GM20000 (cell line): ENCODE measurements at places on chromosomes 12 and 14.

DNA sequence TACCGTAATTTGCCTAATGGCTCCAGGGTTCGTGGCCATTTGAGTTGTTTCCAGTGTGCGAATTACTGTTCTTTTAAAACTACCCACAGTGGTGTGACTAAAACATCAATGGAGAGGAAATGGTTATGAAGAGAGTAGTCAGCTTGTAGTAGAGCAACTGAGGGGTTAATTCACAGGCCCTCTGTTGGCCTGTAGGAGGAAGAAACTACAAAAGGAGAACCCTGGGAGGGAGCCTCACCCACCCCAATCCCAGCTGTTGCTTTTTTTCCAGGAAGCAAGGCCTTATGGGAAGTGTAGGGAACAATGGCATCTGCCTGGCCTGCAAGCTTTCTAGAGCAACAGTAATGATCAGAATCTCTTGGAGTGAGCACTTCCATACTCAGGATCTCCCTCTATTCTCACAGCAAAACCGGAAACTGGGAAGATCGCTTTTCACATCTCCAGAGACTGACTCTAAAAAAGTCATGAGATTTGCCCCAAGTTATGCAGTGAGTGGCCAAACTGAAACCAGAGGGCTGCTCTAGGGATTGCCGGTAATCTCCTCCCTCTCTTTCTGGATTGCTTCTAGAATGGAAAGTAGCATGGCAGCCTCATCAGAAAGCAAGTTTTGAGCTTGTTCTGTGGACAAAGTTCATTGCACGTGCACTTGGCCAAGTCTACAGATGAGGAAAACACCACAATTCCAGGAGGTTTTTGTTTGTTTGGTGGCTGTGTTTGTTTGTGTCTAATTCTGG is 125.3 kb upstream of the PWP1 start:
- no peak for DNase-seq

DNA sequence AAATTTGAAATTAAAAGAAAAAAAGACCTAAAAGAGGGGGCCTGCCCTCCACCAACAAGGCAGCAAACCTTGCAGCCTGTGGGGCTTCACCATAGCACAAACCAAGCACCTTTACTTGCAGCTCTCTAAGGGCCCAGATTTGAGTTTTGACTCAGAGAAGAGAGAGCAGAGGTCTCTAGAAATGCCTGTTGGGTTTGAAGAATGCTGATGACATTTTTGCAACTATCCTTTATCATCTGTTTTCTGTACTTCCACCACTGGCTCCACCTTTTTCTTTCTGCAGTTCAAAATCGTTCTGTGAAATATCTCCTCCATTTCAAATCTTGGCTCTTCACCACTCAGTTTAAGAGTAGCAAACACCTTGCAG is 83.8 kb upstream of the HMGA2 start:
- peak; percentile 36 for DNase-seq

- no peak for DNase-seq
Observed at GRCh38 chr14:89486505-89486904, 69.5 kb upstream of the FOXN3 start.

DNA sequence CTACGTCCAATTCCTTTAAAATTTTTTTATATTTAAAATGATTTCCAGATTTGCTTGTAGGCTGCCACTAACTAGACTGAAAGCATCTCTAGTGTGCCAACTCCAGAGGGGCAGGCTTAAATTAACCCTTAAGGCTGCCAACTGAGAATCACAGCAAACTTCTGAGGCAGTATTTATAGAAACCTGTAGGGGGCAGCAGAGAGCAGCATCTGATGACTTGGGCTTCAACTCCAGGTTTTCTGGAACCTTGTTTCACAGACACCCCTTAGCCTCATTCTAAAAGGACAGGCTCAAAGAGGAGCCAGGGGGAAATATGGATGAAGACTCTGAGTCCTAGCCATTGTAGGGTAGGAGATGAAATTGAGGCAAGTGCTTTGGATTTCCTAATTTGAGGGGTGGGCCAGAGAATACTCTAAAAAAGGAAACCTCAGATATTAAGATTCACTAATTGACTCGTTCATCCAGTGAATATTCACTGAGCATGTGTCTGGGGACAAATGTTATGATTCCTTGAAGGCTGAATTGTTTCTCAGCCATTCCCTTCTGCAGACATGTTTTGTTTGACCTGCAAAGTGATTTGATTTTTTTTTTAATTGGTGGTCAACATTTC is 63.3 kb upstream of the HSPB8 start:
- DNase-seq: peak; percentile 65

GRCh38 chr12:43210485-43211192 is 341.4 kb downstream of the ADAMTS20 start:
- peak; percentile 71 for DNase-seq

DNA sequence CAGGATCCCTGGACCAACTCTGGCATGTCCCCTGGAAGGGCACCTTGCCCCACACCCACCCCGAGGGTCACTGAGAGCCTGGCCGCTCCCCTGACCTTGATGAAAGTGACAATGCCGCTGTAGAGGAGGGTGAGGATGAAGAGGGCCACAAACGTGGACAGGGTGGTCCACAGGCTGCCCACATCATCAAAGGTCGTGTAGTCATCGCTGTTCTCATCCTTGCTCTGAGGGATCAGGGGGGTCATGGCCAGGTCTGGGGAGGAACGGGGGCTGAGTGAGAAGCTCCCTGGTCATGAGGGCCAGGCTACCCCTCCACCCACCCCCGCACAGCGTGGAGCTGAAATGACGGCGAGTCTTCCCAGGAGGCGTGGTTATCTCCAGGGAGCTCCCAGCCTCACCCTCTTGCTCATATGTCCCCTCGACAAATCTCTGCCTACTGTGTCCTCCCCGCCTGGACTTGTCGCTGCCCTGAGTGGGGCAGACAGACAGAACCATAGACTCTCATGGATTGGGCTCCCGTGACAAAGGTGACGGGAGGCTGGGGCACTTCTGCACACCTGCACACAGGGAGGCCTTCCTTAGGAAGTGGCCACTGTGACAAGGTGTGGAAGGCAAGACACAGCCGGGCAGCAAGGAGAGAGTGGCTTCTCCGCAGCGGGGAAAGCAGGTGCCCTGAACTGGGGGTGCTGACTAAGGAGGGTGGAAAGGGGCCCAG is 311.1 kb downstream of the TMEM121 start:
- DNase-seq: no peak

- DNase-seq: no peak
Observed at GRCh38 chr14:21267886-21268616, 1.2 kb downstream of the HNRNPC start.

- peak; percentile 90 for DNase-seq
Observed at GRCh38 chr14:95319312-95320077, at the start of gene CLMN. CLMN (minus strand) TSS chr14:95319908; CDS start chr14:95319792, 116 bp downstream.

DNA sequence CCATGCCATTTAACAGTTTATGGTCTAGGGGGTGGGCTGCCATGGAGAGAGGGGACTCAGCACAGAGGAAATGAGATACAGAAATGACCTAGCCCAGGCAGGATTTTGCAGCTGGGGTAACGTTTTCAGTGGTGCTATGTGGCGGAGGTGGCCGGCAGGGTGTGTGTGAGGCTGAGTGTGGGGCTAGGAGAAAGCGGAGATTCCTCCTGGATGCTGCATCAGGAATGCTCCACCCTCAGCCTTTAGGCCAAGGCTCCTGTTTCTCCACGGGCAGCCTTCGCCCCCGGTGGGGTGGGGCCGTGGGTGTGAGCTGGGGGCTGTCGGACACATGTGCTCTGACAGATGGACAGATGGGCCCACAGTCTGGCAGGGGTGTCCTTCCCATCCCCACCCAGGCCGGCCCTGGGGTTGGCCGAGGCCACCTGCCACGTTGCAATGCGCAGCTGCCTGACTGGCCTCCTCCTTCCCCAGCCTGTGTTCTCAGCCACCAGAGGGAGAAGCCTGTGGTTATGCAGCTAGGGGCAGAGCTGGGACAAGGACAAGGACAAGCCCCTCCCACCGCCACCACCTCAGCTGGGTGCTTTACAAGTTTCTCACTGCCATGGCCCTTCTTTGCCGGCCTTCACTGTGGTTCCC is 44.3 kb downstream of the TEAD4 start:
- DNase-seq: no peak

DNA sequence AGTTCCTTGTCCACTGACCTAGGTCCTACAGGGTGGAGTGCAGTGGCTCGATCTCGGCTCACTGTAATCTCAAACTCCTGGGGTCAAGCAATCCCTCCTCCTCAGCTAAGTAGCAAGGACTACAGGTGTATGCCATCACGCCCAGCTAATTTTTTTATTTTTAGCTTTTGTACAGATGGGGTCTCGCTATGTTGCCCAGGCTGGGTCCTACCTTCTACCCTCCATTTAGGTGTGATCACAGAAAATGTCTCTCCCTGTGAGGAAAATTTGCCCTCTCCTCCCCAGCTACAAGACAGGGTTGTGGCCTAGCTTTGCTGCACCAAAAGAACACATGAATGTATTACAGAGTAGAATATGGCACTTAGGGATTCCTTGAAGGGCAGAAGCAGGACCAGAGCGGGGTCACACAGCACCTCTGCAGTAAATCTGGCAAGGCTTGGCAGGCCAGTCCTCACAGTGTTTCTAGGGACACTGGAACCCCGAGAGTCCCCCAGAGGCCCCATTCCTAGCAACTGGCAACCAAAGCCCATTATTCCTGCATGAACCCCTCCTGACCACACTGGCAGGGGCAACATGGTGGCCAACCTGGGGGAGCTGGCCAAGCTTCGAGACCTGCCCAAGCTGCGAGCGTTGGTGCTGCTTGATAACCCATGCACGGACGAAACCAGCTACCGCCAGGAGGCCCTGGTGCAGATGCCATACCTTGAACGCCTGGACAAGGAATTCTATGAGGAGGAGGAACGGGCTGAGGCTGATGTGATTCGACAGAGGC is 2.0 kb upstream of the ENO2 start:
- DNase-seq: no peak

- no peak for DNase-seq
Observed at GRCh38 chr14:99769799-99770198, 23.4 kb upstream of the EML1 start.
